ENCODE measurements at places on chromosomes 7 and 10.

DNA sequence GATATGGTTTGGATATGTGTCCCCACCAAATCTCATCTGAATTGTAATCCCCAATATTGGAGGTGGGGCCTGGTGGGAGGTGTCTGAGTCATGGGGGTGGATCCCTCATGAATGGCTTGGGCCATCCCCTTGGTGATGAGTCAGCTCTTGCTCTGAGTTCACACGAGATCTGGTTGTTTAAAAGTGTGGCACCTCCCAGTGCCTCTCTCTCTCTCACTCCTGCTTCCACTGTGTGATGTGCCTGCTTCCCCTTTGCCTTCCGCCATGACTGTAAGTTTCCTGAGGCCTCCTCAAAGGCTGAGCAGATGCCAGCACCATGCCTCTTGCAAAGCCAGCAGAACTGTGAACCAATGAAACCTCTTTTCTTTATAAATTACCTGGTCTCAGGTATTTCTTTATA, 4.8 kb upstream of the GCK start:
- DNase-seq = no peak

- DNase-seq = no peak
These were observed 280.2 kb downstream of the GRID1 start for GRCh38 chr10:86086418-86086817.

- no peak for DNase-seq
These were observed 47.8 kb upstream of the KAT6B start for GRCh38 chr10:74778436-74779094.

GRCh38 chr10:103893817-103894216, 24.2 kb downstream of the STN1 start:
- no peak for DNase-seq
